ENCODE measurements at places on chromosomes 2 and 18.

DNA sequence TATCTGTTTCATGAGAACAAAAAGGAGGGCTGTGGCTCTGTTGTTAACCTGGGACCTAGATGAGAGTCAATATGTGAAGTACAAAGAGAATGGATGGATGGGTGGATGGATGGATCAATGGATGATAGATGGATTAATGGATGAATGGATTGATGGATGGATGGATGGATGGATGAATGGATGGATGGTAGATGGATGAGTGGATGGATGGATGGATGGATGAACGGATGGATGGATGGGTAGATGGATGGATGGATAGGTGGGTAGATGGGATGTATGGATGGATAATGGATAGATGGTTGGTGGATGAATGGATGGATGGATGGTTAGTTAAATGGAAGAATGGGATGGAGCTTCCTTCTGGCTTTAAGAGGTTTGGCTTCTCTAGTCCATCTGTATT, 396.7 kb downstream of the ALK start:
- no peak for DNase-seq

GRCh38 chr2:84870306-84870705, 10.6 kb downstream of the TRABD2A start:
- no peak for DNase-seq

DNA sequence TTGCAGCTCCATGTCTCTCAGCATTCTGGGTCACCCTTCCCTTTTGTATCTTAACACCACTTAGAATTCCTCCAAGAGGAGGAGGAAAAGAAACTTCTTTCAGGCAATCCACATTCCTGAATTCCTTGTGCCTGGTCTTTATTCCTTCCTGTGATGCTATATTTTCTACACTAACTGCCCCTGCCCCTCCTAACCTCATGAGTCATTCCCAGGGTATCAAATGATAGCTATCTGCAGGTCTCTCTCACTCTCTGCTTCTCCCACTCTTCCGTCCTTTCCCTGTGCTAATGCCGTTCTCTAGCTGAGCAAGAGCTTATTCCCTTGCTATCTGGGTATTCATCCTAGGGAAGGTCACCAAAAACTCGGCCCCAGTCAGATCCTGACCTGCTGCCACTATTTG, 395.0 kb upstream of the TCF4 start:
- DNase-seq = no peak

DNA sequence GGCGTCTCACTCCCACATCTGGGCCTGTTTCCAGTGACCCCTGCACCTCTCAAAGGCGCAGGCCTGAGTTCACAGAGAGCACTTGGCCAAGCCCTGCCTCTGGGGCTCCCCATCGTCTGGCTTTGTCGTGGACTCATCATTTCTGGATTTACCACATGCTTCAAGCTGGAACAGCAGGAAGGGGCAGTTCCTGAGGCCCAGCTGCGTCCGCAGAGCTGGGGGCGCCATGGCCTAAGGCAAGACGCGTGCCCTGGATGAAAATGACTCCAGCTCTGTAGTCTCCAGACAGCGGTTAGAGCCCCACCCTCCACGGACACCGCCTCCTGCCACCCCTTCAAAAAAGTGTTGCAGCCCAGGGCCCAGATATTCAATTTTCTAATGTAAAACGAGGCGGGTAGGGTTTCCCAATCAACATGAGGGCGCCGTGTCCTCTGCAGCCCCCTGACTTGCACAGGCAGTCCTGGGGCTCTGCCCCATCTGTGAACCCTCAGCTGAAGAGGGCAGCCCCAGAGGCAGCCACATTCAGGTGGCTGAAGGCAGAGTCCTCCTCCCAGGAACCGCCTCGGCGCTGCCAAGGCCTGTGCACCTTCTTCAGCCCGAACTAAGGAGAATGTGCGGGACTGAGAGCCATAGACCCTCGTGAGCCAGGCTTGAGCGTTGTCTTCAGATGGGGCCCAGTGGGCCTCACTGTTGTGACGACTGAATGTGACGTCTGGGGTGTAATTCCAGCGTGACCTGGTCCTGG, 85.5 kb downstream of the NFATC1 start:
- DNase-seq = no peak

- DNase-seq = no peak
Measured at GRCh38 chr2:180709392-180710145, 270.8 kb upstream of the UBE2E3 start.

Measured in Caco-2 (cell line).